Activated T-helper 2 cell treated with anti-CD3 and anti-CD28 coated beads, Interferon-gamma antibody, Interleukin-2, Interleukin-4, amounts not matched to agents 10 μg/mL and 5 μg/mL and 100 μg/mL, durations not matched to agents 14 hours and 24 hours and 36 hours (primary cell): ENCODE measurements at places on chromosomes 12 and 14. TPM values are rescaled to one million over a fixed set of nuclear protein-coding genes. Genes with fewer than 3 reads are reported as not detected.

DNA sequence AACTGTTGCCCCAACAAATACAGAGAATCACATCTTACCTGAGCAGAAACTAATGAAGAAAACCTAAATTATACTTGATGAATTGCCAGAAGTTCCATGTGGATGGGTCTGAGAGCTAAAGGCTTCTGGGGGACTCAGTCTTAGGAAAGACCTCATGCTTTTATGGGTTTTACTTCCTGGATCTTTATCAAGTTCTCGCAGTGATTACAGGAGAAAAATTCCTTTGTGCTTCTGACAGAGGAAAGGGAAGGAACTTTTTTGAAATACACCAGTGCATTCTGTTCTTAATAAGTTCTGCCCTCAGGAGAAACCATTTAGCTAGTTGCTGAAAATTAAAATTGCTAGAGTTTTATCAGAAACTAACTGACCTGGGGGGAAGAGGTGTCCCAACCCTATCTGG is 203.9 kb upstream of the KITLG start:
- DNase-seq, result no peak

GRCh38 chr14:67999705-68000384 is 180.3 kb downstream of the RAD51B start:
- DNase-seq, result no peak

GRCh38 chr14:51474854-51475253 is 176.9 kb upstream of the FRMD6 start:
- no peak for DNase-seq

- no peak for DNase-seq
These were observed 107.0 kb upstream of the PRICKLE1 start for GRCh38 chr12:42696406-42697149.

GRCh38 chr14:59360923-59361794 is 104.0 kb downstream of the GPR135 start:
- DNase-seq, result no peak

DNA sequence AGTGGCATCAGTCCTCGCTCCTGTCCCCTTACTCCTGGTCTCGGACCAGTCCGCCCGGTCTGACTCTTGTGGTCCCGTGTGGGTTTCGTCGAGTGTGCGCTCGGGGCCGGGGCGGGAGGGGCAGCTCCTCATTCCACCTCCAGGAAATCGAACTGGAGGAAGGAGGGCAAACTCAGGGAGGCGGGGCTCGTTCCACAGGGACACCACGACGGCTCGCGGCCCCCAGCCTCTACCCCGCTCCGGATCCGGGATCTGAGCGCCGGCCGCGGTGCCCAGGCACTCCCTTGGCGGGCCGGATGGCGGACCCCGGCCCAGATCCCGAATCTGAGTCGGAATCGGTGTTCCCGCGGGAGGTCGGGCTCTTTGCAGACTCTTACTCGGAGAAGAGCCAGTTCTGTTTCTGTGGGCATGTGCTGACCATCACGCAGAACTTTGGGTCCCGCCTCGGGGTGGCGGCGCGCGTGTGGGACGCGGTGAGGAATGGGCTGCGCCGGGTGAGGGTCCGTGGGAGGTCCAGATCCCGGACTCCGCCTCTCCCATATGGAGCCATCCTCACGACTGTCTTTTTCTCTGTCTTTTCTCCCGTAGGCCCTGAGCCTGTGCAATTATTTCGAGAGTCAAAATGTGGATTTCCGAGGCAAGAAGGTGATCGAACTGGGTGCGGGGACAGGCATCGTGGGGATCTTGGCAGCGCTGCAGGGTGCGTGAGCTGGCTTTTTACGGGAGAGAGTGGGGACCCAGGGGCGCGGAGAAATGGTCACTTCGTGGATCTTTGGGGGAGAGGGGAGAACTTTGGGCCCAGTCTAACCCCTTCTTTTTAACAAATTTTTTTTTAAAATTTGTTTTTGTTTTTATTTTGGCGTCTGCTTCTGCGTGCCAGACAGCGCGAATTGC is at the start of gene EEF1AKMT3:
EEF1AKMT3 (plus strand) TSS at position 186 of the 894 bp plus-strand sequence; CDS start at position 297, 111 bp downstream.
- peak; percentile 31 for DNase-seq

DNA sequence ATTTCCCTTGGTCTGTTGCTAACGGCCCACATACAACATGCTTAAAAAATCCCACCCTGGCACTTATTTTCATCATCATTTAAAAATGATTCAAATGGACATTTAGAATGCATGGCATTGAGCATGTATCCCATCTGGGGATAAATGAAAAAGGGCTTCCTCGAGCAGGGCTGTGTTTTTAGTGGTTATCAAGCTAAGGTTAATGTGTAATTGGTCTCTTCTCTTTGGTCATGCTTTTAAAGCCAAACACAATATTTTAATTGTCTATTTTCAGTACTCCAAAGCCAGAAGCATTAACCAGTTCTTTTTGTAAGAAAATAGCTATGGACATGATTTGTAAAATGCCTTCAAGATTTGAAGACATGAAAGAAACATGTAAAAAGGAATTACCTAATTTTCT is 1.9 kb upstream of the TRHDE start:
- DNase-seq, result no peak

- peak; percentile 49 for DNase-seq
These were observed 57.9 kb upstream of the PNMA1 start for GRCh38 chr14:73771848-73772638.

GRCh38 chr14:43411841-43412240 is 1095.2 kb downstream of the FSCB start:
- no peak for DNase-seq

DNA sequence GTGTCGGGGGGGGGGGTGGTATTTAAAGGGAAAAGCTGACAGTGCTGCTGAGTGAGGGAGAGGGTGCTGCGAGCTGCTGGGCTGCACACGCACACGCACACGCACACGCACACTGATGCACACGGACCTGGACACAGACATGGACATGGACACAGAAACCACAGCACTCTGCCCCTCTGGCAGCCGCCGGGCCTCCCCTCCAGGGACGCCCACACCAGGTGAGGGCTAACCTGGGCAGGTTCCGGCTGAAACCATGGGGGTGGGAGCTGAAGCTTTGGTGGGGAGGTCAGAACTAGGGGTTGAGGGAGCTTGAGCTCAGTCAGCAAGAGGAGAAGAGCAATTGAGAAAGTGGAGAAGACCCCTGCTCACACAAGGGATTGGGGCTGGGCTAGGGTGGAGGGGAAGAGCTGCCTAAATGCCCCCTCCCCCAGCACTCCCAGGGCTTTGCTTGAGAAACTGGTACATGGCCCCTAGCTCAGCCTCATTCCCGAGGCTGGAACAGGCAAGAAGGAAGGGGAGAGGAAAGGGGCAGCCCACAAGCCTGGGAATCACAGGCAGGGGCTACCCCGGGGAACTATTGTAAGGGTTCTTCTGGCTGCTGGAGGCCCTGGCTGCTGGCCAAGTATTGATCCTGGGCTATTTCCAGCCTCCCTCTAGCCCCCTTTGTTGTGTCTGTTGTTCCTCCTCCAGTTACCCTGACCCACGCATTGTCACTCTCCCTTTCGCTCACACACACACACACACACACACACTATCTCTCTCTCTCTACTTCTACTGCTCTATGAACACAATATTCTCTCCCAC is at the start of gene REM2:
REM2 (plus strand) TSS at position 50 of the 804 bp plus-strand sequence; CDS start at position 116, 66 bp downstream.
- DNase-seq, result no peak

DNA sequence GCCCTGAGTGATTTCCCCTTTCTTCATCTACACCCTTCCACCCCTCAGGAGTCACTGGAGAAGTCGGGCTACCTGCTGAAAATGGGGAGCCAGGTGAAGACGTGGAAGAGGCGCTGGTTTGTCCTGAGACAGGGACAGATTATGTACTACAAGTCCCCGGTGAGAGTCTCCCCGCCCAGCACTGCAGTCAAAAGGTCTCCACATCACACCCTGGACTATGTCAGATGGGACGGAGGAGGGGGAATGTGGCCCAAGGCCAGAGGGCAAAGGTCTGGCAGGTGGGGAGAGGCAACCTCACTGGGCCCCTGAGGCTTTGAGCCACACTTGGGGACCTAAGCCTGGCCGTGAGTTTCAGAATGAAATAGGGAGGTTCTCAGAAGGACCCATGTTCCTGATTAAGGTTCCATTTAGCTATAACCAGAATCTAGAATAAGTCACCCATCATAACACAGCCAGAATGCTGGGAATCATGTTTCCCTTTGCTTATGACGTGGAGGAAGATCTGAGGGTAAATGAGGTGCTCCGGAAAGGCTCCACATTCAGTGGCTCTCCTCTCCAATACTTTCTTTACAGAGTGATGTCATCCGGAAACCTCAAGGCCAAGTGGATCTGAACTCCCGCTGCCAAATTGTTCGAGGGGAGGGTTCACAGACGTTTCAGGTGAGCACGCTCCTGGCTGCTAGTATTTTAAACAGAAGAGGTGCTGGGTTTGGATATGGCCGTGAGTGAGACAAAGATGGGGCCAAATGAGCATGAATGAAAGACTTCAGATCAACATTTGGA is 26.6 kb downstream of the PIGH start:
- DNase-seq, result no peak

GRCh38 chr12:68138480-68138879 is 21.1 kb downstream of the IFNG start:
- no peak for DNase-seq

DNA sequence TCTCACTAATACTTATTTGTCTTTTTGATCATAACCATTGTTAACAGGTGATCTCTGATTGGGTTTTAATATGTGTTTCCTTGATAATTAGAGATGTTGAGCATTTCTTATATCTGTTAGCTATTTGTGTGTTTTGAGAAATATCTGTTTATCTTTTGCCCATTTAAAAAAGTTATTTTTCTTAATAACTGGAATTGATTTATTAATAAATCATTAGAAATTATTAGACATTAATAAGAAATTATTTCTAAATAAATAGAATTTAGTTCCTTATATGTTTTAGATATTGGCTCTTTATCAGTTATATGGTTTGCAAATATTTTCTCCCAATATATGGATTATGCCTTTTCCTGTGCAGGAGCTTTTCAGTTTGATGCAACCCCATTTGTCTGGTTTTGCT is 18.7 kb downstream of the TMX1 start:
- DNase-seq, result no peak

- DNase-seq, result peak; percentile 64
These were observed 65.6 kb upstream of the PTGR2 start for GRCh38 chr14:73785834-73786635.

GRCh38 chr14:105455766-105456660 is 18.6 kb upstream of the CRIP2 start:
- no peak for DNase-seq

DNA sequence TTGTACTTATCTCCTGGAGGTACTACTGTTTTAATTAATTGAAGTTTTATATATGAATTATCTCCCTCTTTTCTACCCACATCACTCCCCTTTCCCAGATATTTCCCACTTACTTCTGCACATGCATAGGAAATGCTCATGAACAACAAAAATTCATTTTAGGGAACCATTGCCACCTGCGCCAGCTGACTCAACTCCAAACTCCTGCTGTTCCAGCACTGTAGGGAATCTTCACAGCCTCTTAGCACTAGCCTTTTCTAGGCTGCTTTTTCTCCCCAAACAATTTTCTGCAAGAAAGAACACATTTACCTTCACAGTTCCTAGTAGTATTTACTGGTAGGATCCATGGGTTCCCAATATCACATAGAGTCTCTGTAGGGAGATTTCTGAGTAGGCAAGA is 268.4 kb downstream of the LRFN5 start:
- DNase-seq, result no peak

- no peak for DNase-seq
These were observed 4.4 kb upstream of the CRACR2A start for GRCh38 chr12:3757261-3757660.

- DNase-seq, result no peak
These were observed 9.3 kb downstream of the GXYLT1 start for GRCh38 chr12:42135259-42135814.

- DNase-seq, result no peak
These were observed 10.3 kb downstream of the NAB2 start for GRCh38 chr12:57099047-57099714.

GRCh38 chr12:26830363-26830762 is 2.6 kb downstream of the ITPR2 start:
- DNase-seq, result no peak

GRCh38 chr12:67669217-67669933 is 20.8 kb downstream of the DYRK2 start:
- no peak for DNase-seq

Gene AICDA
- not detected in 2 replicates for total RNA-seq

Gene OAS1
- total RNA-seq, result 17.7 and 17.8 TPM in 2 replicates

Gene TAS2R31
- total RNA-seq, result 3.9 and 4.6 TPM in 2 replicates

Gene KLRD1
- 3.3 and 3.5 TPM in 2 replicates for total RNA-seq
